Right cardiac atrium (tissue), 5 donors: ENCODE measurements at places on chromosomes 5 and 9. TPM values are rescaled to one million over a fixed set of nuclear protein-coding genes. Genes with fewer than 3 reads are reported as not detected.

- no peak for DNase-seq
Measured at GRCh38 chr5:33888587-33888986, 3.2 kb downstream of the ADAMTS12 start.

DNA sequence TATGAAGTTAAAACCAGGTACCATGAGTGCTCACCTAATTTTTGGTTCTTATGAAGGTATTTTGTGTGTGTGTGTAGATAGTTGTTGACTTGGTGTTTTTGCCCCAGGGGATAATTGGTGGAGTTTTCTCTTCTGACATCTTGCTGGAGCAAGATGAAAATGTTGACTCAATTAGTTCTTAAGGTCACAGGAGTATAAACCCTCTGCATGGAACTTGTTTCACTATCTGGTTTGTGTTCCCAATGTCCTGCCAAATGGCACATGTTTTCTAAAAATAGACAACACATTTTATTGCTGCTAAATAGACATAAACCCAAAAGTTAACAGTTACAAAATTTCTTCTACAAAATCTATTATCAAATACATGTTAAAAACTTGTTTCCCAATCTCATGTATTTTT is 180.9 kb downstream of the FAM170A start:
- DNase-seq, result no peak

DNA sequence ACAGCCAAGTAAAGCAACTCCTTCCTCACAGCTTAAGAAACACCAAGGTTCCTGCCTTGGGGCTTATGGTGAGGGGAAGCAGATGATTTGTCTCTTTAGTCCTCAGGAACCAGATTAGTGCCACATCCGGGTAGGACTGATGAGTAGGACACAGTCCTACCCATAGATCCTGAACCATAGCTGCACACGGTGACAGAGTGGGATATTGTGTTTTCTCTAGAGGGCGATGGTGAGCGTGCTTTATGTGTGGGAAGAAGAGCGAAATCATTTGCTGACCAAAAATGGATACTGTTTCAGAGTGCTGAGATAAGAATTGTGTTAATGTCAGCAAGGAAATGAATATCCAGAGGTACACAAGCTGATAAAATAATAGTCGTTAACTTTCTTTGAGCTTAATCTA is 209.0 kb upstream of the FBXL7 start:
- DNase-seq, result no peak

DNA sequence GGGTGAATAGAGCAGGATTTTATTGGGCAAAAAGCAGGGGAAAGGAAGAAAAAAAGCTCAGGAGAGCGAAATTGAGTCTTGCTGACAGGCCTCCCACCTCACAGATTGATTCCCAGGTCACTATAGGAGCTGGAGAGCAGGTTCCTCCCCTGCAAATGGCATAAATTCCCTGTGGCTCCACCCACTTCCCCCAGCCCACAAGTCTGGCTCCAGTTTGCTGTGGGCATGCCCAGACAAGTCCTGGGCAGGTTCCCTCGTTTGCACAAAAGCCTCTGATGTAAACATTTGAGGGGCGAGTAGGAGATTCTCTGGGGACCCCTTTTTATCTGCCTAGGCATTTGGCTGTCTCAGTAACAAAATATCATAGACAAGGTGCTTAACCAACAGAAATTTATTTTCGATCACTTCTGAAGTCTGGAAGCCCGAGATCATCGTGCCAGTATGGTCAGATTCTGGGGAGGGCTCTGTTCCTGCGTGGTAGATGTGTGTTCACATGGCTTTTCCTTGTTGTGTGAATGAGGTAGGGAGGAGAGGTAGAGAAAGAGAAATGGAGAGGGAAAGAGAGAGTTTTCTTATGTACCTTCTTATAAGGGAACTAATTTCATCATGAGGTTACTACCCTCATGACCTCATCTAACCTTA is 614.5 kb downstream of the MAT2B start:
- DNase-seq, result no peak

- no peak for DNase-seq
Measured at GRCh38 chr5:133391354-133392136, 220.8 kb downstream of the FSTL4 start.

- DNase-seq, result no peak
Measured at GRCh38 chr9:1070692-1071091, 20.5 kb downstream of the DMRT2 start.

The UIMC1 gene
- polyA plus RNA-seq, result 15.3 TPM
